ENCODE measurements at places on chromosomes 11 and 22.

GRCh38 chr22:31743871-31744270 is 6.1 kb downstream of the PRR14L start:
- no peak for DNase-seq

GRCh38 chr22:28373831-28374230 is 305.8 kb downstream of the TTC28 start:
- DNase-seq = no peak

- no peak for DNase-seq
Measured at GRCh38 chr22:17911312-17911705, 113.1 kb downstream of the MICAL3 start.

GRCh38 chr11:65133724-65134123 is 595 bp downstream of the SYVN1 start:
- DNase-seq = no peak

Measured in NCI-H524 (cell line).